ENCODE measurements at places on chromosomes 1 and 21.

- no peak for DNase-seq
These were observed 135.7 kb downstream of the ZNF281 start for GRCh38 chr1:200274116-200274515.

- DNase-seq = no peak
These were observed 34.7 kb upstream of the AK4 start for GRCh38 chr1:65113298-65113697.

DNA sequence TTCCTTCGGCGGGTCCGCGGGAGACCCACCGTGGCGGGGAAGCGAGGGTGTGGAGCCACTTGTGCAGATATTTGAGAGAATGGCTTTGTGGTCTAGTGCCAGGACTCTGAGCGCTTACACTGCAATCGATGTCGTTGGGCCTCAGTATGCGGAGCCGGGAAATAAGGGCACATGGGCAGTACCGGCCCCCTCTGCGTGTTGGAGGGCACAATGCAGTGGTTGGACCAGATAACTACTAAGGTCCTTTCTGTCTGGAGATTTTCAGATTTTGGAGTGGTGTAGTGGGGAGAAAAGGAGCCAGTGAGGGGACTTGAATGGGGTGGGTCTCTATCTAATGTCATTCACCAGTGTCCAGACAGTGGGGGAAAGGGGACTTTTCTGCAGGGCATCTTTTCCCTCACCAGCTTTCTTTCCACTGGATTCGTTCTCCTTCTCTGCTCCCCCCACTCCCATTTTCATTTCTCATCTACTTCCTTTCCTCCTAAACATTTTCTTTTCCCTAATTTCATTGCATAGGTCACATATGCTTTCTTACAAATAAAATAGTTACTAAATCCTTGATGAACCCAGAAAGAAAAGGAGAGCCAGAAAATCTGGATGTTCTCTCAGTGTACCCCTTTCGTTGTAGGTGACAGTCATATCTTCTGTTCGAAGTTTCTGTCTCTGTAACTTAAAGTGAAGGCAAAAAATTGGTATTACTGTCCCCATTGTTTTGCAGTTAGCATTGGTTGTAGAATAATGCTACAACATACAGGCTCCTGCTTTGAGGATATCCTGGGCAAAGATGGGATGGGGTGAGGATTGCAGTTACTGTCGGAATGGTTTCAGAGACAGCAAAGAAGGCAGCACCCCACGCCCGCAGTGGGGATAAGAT lies 1.4 kb downstream of the ATF3 start:
- DNase-seq = peak; percentile 42

GRCh38 chr1:67834246-67834877 lies 1.1 kb upstream of the GNG12 start:
- no peak for DNase-seq

GRCh38 chr21:35095859-35096291 lies 46.8 kb upstream of the RUNX1 start:
- no peak for DNase-seq

DNA sequence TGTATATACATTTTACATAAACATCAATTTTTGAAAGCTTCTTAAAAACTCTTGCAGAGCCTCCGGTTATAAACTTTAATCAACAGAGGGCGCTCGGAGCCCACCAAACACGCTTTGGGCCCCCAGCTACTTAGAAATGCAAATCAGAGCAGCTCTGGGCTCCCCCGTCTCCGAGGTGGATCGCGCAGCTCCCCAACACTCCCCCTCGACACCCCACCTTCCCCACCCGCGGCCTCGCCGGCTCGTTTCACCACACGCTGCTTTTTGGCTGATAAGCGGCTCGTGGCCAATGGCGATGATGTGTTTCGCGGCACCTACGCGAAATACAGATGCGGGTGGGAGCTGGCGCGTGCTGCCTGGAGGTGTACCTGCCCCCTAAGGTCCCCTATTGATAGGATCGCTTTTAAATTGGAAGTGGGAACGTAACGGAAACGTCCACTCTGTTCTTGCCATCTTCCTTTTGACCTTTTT lies 1.7 kb upstream of the KIF26B start:
- DNase-seq = peak; percentile 70

GRCh38 chr1:108046026-108046425 lies 81.0 kb upstream of the VAV3 start:
- no peak for DNase-seq

Measured in inflammatory macrophage treated with lipopolysaccharide for 4 hours (primary cell).